ENCODE measurements at places on chromosomes 13 and 19. TPM values are rescaled to one million over a fixed set of nuclear protein-coding genes. Genes with fewer than 3 reads are reported as not detected.

- DNase-seq: no peak
- H3K4me3 ChIP-seq: no peak overlapping the region
- H3K27ac ChIP-seq: no peak overlapping the region
- H3K36me3 ChIP-seq: no peaks in the 10 kb centered on the region
- no peaks in the 10 kb centered on the region for H3K4me1 ChIP-seq
Observed at GRCh38 chr13:50457415-50458393, 385.8 kb downstream of the DLEU7 start.

GRCh38 chr19:40294560-40294959, 9.4 kb upstream of the AKT2 start:
- no peak for DNase-seq
- no peaks in the 10 kb centered on the region for H3K4me1 ChIP-seq
- no peak overlapping the region for H3K4me3 ChIP-seq
- H3K27ac ChIP-seq: no peak overlapping the region
- H3K27me3 ChIP-seq: no peaks in the 10 kb centered on the region

DNA sequence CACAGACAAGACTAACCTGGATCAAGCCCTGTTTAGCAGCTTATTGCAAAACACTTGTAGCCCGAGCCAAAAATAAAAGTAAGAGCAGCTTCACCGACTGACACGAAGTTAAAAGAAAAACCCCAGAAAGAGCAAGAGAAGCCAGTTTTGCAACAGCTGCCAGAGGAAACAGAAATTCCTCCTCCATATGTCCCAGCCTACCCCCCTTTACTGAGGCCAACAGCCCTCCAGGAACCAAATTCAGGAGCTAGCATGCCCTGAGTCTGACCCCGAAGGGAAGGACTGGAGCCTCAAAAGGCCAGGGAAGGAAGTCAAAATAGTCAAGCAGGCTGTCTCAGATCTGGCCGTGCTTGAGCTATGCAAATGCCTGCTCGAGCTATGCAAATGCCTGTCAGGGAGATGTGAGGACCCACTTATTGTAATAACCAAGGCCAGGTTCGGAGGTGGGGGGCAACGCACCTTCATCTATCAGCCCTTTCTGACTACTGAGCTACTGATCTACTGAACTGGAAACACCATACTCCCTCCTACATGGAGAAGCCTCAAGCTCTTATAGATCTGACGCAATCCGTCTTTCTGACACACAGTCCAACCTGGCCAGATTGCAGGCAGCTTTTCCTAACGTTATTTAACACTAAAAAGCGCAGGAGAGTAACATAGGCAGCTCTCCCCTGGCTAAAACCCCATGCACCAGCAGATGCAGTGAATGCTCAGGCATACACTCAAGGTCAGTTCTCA, 6.7 kb downstream of the SIGLEC11 start:
- no peaks in the 10 kb centered on the region for H3K36me3 ChIP-seq
- H3K4me1 ChIP-seq: no peaks in the 10 kb centered on the region
- H3K4me3 ChIP-seq: no peak overlapping the region
- peaks cover 26% of the 10 kb centered on the region for H3K27me3 ChIP-seq
- DNase-seq: no peak
- H3K27ac ChIP-seq: no peak overlapping the region

DNA sequence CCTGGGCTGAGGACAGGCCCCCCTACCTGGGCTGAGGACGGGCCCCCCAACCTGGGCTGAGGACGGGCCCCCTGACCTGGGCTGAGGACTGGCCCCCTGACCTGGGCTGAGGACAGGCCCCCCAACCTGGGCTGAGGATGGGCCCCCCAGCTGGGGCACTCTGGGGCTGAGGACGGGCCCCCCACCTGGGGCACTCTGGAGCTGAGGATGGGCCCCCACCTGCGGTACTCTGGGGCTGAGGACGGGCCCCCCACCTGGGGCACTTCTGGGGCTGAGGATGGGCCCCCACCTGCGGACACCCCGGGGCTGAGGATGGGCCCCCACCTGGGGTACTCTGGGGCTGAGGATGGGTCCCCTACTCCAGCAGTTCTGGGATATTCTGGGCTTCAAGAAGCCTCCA, 65.5 kb downstream of the RASA3 start:
- H3K27ac ChIP-seq: peak overlapping the region; percentile 92
- peaks cover 3% of the 10 kb centered on the region for H3K36me3 ChIP-seq
- peak overlapping the region; percentile 96 for H3K4me3 ChIP-seq

DNA sequence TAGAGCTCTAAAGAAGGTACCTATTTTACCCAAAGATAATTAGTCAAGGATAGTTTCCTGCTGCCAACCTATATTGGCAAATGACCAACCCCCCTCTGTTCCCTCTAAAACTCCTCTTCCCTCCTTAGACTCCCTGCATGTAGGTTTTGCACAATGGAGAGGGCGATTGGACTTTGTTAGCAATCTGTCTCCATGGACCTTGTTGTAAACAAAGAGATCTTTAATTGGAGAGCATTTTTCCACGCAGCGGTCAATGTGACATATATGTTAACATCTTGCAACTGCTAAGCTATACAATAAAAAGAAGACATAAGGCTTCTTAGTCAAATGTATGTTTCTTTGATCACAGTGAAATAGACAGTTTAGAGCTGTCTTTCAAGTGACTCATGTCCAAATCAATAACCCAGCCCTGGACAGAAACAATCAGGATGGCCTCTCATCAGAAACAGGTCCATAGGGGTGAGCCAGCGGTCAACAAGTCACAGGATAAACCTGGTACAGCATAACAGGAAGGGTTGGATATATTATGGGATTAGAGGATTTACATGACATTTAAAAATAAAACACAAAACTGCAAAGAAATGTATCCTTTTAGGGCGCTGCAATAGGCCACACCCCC, 69.7 kb upstream of the UBL3 start:
- H3K27ac ChIP-seq: no peak overlapping the region
- no peak overlapping the region for H3K4me3 ChIP-seq
- H3K36me3 ChIP-seq: no peaks in the 10 kb centered on the region
- H3K27me3 ChIP-seq: no peaks in the 10 kb centered on the region

DNA sequence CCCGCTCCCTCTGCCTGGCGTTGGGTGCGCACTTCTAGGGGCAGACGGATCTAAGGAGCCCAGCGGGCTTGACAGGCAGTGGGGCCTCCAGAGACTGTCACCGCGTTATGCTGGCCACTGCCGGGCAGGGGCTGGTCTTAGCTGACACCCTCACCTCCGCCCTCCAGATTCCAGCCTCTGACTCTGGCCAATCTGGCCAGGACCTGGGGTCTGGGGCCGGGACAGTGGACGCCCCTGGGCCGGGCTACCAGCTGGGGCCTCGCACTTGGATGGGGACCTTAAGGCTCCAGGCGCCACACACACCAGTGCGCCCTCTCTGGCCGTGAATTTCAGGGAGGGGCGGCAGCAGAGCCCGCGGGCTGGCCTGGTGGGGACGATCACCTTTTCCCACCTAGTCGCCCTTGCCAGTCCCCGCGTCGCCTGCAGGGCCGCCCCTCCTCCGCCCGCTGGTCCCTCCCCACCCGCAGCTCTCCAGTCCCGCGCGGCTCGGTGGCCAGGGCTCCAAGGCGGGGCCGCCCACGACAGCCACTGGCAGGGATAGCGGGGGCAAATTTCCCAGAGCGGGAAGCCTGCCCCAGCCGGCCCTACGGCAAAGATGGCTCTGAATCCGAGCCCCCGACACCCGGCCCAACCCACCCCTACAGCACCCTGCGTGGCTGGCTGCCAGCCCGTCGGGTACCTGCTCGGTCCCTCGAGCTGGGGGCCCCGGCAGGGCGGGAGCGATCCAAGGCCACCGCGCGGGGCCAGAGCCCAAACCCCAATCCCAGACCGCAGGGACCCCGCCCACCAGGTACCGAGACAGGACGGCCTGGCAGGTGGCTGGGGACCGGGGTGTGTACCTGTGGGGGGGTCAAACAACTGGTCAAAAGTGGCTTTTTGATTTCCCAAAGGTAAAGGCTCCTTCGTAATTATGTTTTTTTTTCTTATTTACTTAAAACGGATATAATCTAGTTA, 6.1 kb upstream of the ZNF98 start:
- DNase-seq: no peak
- no peak overlapping the region for H3K27ac ChIP-seq
- H3K27me3 ChIP-seq: no peaks in the 10 kb centered on the region
- no peak overlapping the region for H3K4me3 ChIP-seq
- no peaks in the 10 kb centered on the region for H3K4me1 ChIP-seq

DNA sequence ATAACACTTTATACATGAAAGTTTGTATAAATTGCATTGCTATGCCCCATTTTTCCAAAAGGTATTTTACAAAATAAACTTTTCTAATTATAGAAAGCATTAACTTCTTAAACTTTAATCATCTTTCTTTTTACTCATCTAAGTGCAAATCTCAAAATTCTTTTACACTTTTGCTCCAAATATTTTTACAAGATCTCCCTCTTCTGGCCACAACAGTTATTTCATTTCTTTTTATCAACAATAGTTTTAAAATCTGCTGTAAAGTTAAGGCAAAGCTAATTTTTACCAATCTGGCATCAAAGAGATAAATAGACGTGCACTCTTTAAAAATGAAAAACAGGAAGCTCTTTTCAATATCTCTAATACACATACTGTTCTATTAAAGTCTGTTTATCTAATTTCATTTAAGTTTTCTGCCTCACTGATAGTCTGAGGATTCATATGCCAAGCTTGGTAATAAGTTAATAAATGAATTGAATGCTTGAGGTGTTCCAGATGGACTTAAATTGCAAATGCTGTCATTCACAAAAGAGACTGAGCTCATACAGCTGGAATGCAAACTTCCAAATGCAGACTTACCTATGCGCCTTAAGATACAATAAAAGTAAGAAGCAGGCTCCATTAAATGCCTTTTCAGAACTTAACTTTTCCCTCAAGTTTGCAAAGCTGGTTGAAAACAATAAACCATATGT, 583.0 kb upstream of the ATXN8OS start:
- no peak for DNase-seq
- no peak overlapping the region for H3K27ac ChIP-seq
- no peaks in the 10 kb centered on the region for H3K4me1 ChIP-seq
- H3K4me3 ChIP-seq: no peak overlapping the region
- H3K36me3 ChIP-seq: no peaks in the 10 kb centered on the region
- H3K27me3 ChIP-seq: no peaks in the 10 kb centered on the region

DNA sequence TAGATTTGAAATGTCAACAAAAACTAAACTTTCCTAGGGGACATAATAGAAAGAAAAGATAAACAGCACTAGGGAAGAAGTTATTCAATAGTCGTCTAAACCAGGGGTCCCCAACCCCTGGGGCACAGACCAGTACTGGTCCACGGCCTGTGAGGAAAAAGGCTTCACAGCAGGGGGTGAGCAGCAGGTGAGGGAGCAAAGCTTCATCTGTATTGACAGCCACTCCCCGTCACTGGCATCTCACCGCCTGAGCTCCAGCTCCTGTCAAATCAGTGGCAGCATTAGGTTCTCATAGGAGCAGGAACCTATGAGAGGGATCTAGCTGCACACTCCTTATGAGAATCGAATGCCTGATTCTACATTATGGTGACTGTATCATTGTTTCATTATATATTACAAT, 382.7 kb downstream of the MYO16 start:
- no peak overlapping the region for H3K27ac ChIP-seq
- H3K36me3 ChIP-seq: no peaks in the 10 kb centered on the region
- H3K4me3 ChIP-seq: no peak overlapping the region
- H3K4me1 ChIP-seq: no peaks in the 10 kb centered on the region
- H3K27me3 ChIP-seq: no peaks in the 10 kb centered on the region

Gene PLIN4
- 0.05 TPM for total RNA-seq

Gene KLK10
- total RNA-seq: not detected

Gene THAP8
- 1.1 TPM for total RNA-seq

Gene FPR1
- total RNA-seq: not detected

Measured in activated T-cell treated with anti-CD3 and anti-CD28 coated beads, Interleukin-2, amount 50 U/mL, for 72 hours (primary cell).